ENCODE measurements at places on chromosomes 7 and 10. TPM values are rescaled to one million over a fixed set of nuclear protein-coding genes. Genes with fewer than 3 reads are reported as not detected.

GRCh38 chr10:123771877-123772644 is 105.9 kb downstream of the GPR26 start:
- H3K27ac ChIP-seq, result no peak overlapping the region
- H3K4me3 ChIP-seq, result no peak overlapping the region

GRCh38 chr10:100607439-100607838 is 71.7 kb downstream of the HIF1AN start:
- no peaks in the 10 kb centered on the region for H3K36me3 ChIP-seq
- no peak for DNase-seq
- H3K27ac ChIP-seq, result no peak overlapping the region
- H3K4me1 ChIP-seq, result no peaks in the 10 kb centered on the region

GRCh38 chr7:55396233-55396785 is 31.2 kb downstream of the LANCL2 start:
- DNase-seq, result no peak
- H3K36me3 ChIP-seq, result no peaks in the 10 kb centered on the region
- no peak overlapping the region for H3K4me3 ChIP-seq
- no peak overlapping the region for H3K27ac ChIP-seq
- H3K4me1 ChIP-seq, result no peaks in the 10 kb centered on the region

DNA sequence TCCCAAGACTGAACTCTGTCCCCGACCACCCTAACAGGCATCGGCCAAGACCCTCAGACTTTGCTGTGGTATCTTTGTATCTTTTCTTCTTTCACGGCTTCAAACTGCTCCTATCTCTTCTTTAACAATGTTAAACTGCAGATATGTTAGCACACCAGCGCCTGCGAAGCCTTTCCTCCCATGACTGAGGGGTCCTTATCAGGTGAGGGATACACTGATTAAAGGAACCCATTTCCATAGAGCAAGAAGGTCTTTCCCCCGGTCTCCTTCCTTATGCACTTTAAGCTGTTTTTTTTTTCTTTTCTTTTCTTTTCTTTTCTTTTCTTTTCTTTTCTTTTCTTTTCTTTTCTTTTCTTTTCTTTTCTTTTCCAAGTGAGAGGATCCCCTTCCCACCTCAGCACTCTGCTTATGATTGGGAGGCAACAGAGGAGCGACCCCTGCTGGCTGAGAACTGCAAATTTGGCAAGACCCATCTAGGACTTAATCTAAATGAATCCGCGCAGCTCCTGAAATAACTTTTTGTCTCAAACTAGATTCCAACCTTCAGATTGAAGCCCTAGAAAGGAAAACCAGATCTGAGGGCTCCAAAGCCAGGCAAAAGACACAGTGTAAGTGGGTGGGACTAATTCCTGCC is 109.9 kb downstream of the ITGB8 start:
- H3K27ac ChIP-seq, result no peak overlapping the region
- H3K36me3 ChIP-seq, result no peaks in the 10 kb centered on the region
- H3K27me3 ChIP-seq, result no peaks in the 10 kb centered on the region
- no peaks in the 10 kb centered on the region for H3K4me1 ChIP-seq
- DNase-seq, result peak; percentile 10

GRCh38 chr10:13016426-13016825 is 14.9 kb upstream of the CCDC3 start:
- no peaks in the 10 kb centered on the region for H3K4me1 ChIP-seq
- DNase-seq, result no peak
- no peaks in the 10 kb centered on the region for H3K27me3 ChIP-seq
- no peak overlapping the region for H3K27ac ChIP-seq

Gene HOXA3
- 30.2 TPM for total RNA-seq

DNA sequence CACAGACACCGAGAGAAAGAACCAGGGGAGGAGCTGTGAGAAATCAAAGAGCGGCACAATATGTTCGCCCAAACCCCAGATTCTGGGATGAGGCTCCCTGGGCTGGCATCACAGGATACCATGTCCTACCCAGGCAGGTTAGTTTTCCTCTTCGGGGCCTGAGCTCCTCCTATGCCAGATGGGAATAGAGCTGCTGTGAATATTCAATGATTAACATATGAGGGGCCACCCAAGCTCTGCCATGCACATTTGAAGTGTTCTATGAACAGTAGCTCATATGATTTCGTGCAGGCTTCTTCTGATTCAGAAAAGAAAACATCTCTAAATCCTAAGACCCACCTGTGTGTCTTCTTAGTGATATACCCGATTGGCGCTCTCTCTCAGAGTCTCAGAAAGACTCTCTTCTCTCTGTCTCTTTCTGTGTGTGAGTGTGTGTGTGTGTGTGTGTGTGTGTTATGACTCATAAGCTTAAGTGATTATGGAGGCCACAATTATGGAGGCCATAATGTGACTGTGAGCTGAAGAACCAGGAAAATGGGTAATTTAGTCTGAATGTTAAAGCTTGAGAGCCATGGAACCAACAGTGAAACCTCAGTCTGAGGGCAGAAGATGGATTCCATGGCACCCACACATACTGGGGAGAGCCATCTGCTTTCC is 220.5 kb downstream of the KLF6 start:
- H3K27me3 ChIP-seq, result no peaks in the 10 kb centered on the region
- no peaks in the 10 kb centered on the region for H3K36me3 ChIP-seq
- DNase-seq, result no peak
- no peak overlapping the region for H3K27ac ChIP-seq

Gene CAMK2B
- 0.26 TPM for total RNA-seq

- no peak overlapping the region for H3K27ac ChIP-seq
- H3K27me3 ChIP-seq, result no peaks in the 10 kb centered on the region
- H3K36me3 ChIP-seq, result no peaks in the 10 kb centered on the region
- H3K4me1 ChIP-seq, result no peaks in the 10 kb centered on the region
- no peak for DNase-seq
Measured at GRCh38 chr10:68502846-68503245, 24.5 kb downstream of the SLC25A16 start.
